ENCODE measurements at places on chromosomes 1 and 21. TPM values are rescaled to one million over a fixed set of nuclear protein-coding genes. Genes with fewer than 3 reads are reported as not detected.

NAV1 gene
- 43.1 TPM for total RNA-seq

DNA sequence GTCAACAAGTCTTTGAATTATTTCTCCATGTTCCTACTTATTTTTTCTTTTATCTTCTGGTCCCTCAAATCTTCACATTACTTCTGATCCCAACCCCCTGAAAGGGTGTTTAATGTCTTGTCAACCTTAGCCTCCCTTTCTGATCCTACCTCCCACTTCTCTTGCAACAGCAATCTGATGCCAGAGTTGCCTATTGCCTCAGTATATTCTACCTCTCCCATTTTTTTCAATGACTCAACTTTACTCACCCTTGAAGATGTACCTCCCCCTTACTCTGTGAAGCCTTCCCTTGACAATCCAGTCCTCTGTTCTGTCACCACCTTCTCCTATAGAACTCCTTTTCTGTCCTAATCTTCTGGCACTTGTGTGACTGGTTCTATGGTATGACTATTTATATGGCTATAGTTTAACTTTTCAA is 99.5 kb upstream of the CD55 start:
- DNase-seq: peak; percentile 55

GRCh38 chr1:242455052-242455361 is 69.5 kb downstream of the PLD5 start:
- no peak for DNase-seq

- DNase-seq: no peak
Measured at GRCh38 chr1:36515315-36516138, 32.8 kb upstream of the CSF3R start.
